ENCODE measurements at places on chromosomes 12 and 14.
A peak's percentile ranks its signal among the peaks of the same experiment; 100 is the strongest.

DNA sequence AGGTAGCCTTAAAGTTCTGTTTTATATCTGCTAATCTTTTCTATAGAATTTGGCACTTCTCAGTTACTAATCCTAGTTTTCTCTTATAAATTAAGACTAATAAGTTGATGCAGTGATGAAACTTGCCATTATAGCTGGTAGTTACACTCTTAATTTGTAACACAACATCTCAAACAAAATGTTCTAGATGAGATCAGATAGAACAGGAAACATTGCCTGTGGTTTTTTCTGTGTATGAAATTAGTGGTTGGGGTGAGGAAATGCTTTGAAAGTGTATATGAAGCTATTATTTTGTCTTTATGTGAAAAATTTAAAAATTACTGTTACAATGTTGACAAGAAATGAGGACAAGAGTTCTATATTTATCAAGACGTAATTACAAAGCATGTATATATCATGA is 91.9 kb downstream of the PCNX1 start:
- no peak for DNase-seq

GRCh38 chr12:96371138-96371789 is 29.0 kb downstream of the CDK17 start:
- DNase-seq: no peak

- DNase-seq: no peak
Observed at GRCh38 chr12:12722435-12723148, 5.4 kb downstream of the CDKN1B start.

- no peak for DNase-seq
Observed at GRCh38 chr12:22700106-22700505, 75.1 kb downstream of the ETNK1 start.

- no peak for DNase-seq
Observed at GRCh38 chr14:71070169-71070568, 162.9 kb downstream of the PCNX1 start.

DNA sequence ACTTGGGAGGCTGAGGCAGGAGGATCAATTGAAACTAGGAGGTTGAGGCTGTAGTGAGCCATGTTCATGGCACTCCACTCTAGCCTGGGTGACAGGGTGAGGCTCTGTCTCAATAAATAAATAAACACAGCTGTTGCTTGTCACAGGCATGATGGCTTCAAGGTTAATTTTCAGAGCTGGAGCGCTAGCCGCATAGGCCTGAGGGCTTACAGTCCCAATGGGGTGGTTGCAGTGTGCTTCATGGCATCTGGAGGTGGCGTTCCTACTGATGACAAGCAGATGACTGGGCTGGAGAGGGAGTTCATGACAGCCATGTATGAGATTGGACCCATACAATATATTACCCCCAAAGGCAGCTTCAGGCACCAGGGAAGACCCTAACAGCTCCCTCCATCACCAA is 1.6 kb upstream of the FMNL3 start:
- DNase-seq: no peak

DNA sequence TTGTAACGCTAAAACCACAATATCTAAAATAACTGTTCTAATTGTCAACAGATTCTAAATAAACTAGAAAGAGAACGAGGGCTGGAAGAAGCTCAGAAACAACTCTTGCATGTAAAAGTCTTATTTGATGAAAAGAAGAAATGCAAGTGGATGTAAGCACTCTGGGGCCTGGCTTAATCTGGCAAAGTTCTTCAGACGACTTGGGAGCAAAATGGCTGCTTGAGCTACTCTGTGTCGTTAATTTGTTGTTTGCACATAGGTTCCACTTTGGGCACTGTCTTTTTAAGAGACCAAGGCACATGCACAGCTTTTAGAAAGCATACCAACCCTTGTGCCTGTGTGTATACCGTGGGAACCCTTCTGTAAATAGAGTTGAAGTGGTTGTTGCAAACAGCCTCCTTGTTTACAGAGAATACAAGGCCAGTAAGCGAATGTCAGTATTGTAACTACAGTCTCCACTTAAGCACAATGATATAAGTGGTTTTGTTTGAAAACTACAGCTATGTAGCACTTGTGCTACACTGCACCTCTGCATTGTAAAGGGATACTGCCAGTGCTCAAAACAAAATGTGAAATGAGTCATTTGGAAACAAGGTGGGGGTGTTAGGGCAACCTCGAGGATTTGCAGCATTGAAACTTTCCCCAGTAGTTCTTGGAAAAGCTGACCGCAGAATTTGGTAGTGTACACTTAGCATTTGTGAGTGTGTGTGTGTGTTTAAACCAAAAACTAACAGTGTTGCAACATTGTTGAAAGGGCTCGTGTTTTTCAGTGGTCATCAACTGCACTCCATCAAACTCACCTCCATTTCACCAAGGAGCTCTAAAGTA is 154.3 kb downstream of the CEP83 start:
- no peak for DNase-seq

DNA sequence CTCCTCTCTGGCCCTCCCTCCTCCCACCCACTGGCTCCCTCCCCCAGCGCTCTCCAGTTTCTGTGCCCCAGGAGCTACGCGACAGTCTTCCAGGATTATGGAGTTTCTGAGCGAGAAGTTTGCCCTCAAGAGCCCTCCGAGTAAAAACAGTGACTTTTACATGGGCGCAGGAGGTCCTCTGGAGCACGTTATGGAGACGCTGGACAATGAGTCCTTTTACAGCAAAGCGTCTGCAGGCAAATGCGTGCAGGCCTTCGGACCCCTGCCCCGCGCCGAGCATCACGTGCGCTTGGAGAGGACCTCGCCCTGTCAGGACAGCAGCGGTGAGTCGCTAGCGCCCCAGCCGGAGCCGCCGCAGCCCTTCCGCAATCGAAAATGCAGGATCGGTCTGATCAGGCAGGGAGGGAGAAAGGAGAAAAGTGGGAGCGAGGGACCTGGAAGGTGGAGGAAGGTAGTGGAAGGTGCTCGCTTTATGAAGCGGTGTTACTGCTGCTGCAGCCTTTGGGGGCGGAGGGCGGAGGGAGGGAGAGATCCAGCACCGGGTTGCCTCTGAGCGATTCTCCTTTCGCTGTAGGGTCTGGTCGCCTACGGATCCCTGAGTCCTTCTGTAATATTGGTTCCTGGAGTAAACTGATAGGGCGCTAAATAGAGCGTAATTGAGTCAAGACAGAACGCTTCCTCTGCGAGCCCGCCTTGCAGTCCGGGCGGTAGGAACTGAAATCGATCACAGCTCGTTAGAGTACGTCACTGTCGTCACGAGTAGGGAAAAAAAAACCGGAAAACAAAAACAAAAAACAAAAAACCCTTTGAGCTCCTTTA is at the start of gene ALX1:
Gene ALX1 (plus strand): TSS at position 56 of the 819 bp plus-strand sequence. CDS start 42 bp downstream, at position 98.
- no peak for DNase-seq

DNA sequence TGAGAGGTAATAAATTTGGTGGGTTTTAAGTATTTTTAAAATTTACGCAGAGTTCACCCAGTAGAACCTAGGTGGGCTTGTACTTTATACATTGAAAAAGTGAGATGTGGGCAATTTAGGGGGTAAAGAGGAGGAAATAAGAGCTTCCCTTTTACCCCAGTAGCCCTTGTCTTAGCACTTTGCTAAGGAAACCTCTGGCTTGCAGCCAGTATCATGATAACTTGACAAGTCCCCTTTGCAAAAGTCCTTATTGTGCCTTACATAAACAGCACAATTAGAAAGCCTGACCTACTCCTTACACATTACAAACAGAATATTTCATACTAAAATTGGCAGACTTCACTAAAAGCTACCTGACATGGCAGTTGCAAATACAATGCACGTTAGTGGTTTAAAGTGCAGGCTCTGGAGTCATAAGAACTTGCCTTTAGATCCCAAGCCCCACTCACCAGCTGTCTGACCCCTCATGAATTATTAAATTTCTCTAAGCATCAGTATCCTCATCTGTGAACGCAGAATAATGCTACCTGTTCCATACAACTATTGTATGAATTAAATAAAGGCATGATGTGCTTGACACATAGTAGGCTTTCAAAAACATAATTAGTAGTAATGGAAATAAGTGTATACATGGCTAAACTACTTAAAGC is 53.2 kb upstream of the NELL2 start:
- no peak for DNase-seq

- DNase-seq: no peak
Observed at GRCh38 chr12:38161123-38162000, 155.2 kb upstream of the ALG10B start.

- no peak for DNase-seq
Observed at GRCh38 chr12:4603421-4603820, 41.4 kb downstream of the DYRK4 start.

DNA sequence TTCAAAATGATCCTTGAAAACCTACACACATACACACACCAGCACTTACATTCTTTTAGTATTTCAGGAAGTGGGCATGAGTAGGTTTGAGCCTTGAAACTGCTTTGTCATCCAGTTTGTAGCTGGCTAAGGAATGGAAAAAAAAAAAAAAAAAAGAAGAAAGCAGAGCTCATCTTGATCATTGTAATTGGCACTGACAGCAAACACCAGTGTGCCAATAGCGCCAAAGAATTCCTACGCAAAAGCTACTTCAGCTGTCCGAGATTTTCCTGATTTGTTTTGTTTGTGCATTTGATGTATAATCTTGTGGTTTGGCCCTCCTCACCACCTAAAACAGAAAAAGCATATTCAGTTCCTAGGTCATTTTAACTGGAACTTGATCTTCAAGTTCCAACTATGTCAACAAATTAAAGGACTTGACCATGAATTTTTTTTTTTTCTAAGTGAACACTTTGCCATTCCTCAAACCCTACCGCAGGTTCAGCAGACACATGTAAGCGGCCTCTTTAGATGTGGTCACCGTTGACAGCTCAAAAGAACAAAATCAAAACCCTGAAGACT is 57.3 kb downstream of the FLRT2 start:
- no peak for DNase-seq

DNA sequence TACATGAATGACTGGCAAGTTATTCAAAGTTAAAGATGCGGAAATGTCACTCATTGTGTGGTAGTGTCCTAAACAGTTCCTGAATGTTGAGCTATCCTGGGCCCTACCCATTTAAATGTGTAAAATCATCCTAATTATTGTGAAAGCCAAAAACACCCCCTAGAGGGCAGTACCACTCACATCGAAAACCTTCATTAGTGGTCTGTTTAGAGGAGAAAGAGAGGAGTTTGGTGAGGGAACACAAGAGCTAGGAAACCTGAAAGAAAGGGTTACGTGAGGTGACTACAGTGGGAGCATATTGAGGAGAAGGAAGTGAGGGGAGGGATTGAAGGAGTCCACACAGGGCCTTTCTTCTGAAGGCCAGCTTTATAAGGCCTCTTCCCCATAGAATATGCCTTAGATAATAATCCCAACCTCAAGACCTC is 2.5 kb upstream of the TEP1 start:
- peak; percentile 13 for DNase-seq

DNA sequence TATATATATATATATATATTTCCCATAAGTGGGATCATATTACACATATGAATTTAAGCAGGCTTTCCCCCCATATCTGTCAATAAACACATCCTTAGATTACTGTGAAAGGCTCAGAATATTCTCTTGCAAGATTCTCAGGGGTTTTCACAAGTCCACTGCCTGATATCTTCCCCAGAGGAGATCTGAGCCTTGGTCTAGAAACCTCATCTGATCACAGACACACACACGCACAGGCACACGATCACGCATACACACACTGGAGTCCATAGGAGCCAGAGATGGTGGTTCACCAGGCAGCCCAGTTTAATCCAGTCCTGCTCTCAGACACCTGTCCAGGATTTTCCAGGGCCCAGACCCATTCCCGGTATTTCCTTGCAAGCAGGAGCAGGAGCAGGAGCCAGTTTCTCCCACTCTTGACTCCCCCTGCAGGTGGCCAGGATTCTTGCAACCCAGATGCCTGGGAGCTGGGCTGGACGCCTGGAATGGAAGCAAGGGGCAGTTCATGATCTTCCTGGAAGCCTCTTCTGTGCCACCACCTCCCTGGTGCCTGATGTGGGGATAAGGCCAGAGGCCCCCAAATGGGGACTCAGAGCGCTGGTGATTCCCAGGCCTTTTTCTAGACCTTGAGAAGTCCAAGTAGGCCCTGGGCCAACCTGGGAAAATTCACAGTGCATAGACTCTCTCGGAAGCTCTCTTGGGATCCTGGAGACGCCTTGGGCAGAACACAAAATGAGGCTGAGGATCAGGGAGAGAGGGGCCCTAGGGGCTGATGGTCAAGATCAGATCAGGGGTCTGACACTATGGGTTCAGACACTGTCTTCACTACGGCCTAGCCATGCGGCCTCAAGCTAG is 16.5 kb upstream of the KRT78 start:
- no peak for DNase-seq

GRCh38 chr14:56278383-56278782 is 160.2 kb downstream of the PELI2 start:
- no peak for DNase-seq

- no peak for DNase-seq
Observed at GRCh38 chr14:84492685-84493084, 1037.3 kb upstream of the FLRT2 start.

DNA sequence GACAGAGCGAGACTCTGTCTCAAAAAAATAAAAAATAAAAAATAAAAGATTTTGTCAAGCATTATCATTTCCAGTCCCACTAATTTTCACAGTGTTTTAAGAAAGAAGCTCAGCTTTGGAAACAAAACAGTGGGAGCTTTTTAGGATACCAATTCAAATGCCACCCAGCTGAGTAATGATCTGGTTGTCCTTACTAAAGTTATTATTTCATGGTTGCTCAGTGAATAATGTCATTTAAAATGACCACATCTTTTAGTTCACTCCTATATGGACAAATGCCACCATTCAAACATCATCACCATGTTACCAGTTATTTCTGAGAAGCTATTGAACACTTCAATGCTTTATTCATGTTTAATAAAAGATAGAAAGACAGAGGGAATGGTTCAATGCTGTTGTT is 365.0 kb downstream of the CCER1 start:
- DNase-seq: no peak

GRCh38 chr12:16458521-16459078 is 111.2 kb downstream of the MGST1 start:
- DNase-seq: no peak

DNA sequence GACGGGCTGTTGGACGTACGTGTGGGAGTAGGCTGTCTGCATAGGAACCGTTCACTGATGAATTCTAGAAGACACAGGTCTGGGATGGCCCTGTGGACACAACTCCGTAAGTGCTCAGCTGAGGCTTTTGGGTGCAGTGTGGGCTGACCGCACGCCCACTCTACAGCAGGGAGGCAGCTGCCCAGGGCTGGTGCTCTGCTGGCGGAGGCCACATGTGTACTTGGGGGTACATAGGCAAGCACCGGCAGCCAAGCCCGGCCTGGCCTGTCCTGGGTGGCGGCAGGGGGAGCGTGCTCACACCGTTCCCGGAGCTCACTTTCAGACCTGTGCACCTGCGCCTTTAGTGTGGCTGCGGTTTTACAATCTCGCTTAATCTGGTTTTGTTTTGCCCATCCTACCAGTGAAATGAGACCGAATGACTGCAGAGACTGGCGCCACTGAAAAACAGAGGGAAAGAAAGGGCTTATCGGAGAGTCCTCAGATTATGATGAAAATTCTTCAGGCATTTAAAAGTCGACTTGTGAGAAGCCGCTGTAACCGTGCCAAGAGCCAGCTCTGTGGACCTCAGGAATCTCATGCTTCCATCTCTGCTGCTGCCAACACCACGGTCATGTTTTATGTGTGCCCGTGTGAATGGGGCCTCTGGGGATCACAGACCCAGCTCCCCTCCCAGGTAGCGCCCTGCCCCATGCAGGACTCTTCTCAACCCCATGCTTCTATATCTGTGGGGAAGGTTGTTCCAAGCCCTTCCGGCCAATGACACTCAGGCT is 45.8 kb downstream of the SSH1 start:
- DNase-seq: no peak

GRCh38 chr12:1453810-1454209 is 140.6 kb downstream of the FBXL14 start:
- DNase-seq: no peak

- DNase-seq: no peak
Observed at GRCh38 chr12:121120323-121120722, 12.4 kb upstream of the P2RX7 start.

GRCh38 chr14:46279327-46279726 is 372.3 kb downstream of the RPL10L start:
- no peak for DNase-seq

Data from stimulated activated CD8-positive, alpha-beta memory T cell treated with anti-CD3 and anti-CD28 coated beads, Interleukin-12 subunit alpha, Interleukin-12 subunit beta, amount 100 ng/mL, for 1 hour (primary cell).